ENCODE measurements at places on chromosomes 6 and 20.

- no peak for DNase-seq
Observed at GRCh38 chr6:148285205-148285604, 57.4 kb upstream of the SASH1 start.

GRCh38 chr6:157307661-157308060 lies 15.7 kb downstream of the TMEM242 start:
- no peak for DNase-seq

- no peak for DNase-seq
Observed at GRCh38 chr6:16206595-16207037, 31.8 kb upstream of the GMPR start.

DNA sequence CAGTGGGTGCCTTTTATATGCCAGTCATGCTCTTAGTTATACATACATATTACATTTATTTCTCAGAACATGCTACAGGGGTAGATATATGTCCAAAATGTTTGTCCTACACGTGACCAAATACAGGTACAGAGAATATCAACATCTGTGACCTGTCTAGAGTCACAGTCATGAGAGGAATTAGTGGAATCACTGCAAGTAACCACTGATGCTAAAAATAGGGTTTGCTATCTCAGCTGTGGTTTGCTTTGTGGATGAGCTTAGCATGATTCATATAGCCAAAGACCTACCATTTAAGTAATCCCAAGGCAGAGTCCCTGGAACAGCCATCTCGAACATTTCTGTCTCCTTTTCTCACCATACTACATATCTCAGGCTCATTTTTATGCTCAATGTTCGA lies 32.3 kb downstream of the GSTA3 start:
- DNase-seq: no peak

DNA sequence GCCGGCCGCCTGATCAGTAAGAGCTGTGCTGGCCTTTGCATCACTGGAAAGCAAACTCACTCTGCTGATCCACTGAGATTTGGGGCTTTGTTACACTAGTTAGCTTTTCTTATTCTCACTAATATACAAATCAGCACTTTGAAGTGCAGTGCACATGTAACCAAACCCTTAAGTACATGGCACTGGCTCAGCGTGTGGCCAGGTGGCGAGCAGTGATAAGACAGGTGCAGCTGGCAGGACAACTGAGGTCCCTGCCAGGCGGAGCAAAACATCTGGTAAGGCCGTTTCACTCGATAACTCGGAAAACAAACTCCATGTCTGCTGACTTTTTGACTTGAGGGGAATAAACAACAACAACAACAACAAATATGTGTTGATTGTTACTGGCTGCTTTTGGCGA lies 11.0 kb downstream of the GFRA4 start:
- DNase-seq: no peak

DNA sequence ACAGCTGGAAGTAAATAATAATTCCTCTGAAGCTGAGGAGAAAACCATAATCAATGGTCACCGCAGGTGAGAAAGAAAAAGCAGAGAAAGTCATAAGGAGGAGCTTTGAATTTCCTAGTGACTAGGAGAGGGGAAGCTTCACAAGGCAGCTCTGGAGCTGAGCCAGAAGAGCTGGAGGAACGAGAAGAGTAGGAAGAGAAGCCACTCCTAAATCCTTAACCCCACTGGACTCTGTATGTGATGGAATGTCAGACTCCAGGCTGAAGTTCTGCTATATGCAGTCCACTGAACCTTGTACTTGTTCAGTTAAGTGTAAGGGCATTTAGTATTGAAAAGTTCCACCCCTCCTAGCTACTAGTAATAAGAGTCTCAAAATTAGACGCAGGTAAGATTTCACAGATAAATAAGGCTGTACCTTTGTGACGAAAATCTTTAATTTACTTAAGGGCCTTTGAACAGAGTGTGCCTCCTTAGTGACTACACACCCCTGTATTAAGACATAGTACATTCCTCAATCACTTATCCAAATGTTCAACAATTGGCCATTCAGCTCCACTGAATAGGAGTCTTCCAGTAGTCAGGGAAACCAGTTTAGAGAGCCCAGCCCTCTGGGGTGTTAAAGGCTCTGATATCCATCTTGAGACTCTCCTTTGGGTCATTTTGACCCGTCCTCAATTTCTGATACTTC lies 71.4 kb upstream of the UFL1 start:
- no peak for DNase-seq

DNA sequence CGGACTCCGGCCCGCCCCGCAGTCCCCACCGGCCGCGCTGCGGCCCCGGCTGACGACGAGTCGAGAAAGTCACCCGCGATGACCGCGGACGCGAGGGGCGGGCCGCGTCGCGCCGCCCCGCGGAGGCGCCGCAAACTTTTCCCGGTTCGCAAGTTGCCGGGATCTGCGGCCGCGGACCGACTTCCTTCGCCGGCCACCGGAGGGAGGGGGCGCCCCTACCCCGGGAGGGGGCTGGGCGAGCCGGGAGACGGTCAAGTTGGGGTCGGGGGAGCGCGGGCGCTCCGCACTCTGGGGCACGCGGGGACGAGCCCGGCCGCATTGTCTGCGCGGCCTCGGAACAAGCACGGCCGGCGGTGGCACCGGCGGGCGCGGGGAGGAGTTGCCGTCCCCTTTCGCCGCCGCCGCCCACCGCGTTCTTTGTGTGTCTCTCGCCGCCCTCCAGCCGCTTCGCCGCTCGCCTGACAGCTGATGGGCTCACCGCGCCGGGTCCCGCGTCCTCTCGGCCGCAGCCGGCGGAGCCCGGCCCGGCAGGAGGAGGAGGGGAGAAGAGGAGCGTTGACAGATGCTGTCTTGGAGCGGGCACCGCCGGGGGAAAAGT lies 131.6 kb downstream of the OGFRL1 start:
- no peak for DNase-seq

DNA sequence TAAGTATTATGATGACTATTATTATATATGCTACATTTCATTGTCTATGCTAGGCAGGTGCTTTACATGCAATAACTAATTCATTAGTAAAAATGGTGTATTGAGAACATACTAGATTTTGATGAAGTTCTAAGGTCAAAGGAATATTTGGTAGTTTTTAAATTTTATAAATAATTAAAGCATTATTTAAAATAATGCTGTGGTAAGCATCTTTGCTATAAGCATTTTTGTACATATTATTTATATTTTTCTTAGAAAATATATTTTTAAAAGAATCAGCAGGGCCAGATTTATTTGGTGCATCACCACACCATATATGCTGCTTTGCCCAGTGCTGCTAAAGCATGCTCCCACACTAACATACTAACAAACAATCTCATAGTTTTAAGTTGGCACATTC lies 517.9 kb downstream of the C6orf118 start:
- no peak for DNase-seq

DNA sequence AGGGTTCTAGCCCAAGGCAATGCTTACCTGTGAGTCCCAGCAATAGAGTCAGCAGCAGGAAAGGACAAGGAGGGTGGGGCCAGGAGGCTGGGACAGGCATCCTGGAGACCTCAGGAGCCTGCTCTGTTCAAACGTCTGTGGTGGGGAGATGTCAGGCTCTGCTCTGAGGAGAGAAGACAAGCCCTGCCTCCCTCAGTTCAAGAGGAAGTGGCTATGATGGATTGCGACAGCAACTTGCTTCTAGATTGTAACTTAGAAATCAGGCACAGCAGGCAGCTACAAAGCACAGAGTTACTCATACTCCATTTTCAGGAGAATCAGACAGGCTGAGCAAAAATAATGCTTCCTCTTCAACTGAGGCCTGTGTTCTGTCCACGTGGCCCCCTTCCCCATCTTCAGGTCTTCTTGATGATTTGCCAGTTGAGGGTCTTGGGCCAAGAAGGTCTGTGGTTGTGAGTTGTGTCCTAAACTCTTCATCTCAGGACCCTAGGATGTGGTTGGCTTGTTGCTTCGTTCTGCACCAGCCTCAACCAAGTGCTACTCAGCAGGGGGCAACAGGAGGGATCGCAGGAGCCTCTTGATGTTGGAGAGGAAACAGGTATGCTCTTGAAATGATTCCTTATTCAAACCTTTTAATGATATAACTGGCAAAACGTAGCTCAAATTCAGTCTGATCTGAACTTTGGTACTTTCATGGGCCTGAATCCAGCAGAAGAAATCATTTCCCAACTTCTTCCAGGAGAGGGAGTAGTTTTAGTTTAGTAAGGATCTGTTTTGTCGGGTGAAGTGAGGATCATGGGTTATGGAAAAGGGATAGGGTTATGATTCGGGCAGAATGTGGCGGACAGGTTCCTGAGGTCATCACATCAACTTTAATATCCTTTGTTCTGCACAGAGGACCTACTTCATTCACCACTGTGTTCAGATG lies 31.0 kb downstream of the SIRPB1 start:
- DNase-seq: no peak

- DNase-seq: peak; percentile 76
Observed at GRCh38 chr6:109094416-109095035, at the start of gene SESN1. Gene SESN1 (minus strand): TSS chr6:109094846. CDS start chr6:109094073, 773 bp downstream.

DNA sequence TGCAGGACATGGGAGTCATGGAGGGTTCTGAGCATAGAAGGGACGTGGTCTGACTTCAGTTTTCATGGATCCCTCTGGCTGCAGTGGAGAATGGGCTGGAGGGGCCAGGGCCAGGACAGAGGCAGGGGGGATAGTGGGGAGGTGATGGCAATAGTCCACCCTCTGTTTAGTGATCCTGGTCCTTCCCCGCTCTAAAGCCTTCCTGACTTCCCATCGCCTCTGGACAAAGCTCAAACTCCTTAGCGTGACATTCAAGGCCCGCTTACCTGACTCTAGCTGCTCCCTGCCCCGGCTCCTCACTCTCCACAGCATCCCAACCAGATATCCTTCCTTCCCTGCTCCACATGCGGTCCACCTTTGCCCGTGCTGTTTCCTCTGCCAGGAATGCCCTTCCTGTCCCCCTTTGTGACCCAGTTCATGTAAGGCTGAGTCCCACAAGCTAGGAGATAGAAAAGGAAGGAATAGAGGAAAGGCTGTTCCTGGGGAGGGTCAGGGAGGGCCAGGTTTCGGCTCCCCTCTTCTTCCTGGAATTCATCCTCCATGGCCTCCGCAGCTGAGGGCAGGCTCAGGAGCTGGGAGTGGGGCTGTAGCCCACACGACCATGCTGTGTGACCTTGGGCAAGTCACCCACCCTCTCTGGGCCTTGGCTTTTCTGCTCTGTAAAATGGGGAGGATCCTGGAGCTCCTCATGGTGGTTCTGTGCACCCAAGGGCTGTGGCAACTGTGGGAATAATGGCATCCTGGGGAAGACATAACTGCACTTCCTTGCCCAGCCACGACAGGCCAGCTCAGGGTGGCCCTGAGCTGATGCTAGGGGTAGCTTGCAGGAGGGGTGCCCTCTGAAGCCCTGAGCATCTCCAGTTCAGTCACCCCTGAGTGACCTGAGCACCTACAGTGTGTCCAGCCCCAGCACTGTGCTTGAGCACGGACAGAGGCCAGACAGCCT lies 116.1 kb downstream of the CEBPB start:
- no peak for DNase-seq

DNA sequence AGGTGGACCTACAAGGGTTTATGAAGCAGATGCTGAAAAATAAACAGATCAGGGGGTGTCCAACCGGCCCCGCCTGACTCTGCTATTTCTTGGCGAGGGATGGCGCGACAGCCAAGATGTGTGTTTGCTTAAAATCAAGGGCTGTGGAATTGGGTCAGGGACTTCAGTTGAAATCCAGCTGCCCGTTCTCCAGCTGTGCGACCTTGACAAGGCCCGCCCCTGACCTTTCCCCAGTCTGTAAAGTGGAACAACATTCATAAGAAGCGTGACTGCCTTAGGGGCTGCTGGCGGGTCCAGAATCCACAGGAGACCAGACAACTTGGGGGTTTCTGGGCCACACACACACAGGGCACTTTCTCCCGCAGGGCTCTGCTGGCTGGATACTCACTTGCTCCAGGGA lies 517.5 kb downstream of the PREX1 start:
- no peak for DNase-seq

DNA sequence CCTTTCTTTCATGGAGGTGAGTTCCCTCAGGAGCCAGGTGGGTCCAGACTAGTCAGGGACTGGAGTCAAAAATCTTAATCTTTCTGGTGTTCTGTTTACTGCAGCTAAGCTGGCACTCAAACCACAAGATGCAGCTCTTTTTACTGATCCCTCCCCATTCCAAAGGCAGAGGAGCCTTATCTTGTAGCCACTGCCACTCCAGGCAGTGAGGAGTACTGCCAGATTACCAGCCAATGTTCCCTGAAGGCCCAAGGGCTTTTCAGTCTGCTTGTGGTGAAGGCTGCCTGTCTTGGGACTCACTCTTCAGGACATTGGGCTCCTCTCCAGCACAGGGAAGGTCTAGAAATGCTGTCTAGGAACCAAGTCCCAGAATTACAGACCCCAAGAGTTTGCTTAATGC lies 490.4 kb upstream of the ADGRB3 start:
- DNase-seq: no peak

GRCh38 chr6:157086632-157087031 lies 236.7 kb downstream of the TMEM242 start:
- DNase-seq: no peak
